NCI-H187 treated with DMSO at 0.1 percent for 48 hours (cell line): ENCODE measurements at places on chromosomes 2 and 18.

DNA sequence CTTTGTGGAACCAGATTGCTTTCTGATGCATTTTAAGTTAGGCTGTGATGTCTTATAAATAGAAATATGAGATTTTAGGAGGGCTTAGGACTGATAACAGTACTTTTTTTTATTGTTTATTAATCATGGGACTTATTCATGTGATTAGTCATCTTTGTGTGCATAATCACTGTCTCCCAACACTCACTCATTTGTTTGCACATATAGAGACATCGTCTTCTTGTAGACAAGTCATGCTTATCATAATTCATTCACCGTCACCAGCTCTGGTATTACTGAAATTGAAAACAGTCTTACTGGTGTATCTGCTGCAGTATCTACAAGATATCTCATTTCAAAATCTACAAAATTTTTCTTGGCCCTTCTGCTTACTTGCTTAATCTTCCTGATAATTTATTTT is 45.8 kb downstream of the WDR7 start:
- no peak for DNase-seq

GRCh38 chr2:217906798-217907197 is 96.0 kb downstream of the TNS1 start:
- DNase-seq: no peak

DNA sequence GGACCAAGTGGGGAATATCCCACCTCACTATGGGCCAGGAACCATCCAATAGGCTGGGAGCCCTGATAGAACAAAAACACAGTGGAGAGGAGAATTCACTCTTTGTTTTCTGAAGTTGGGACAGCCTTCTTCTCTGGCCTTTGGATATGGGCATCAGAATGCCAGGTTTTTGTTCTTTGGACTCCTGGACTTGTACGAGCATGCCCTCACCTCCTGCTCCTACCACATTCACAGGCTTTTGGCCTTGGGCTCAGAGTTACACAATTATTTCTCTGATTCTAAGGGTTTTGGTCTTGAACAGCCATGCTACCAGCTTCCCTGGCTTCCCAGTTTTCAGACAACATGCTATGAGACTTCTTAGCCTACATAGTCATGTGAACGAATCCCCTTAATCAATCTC is 732.9 kb upstream of the VRK2 start:
- DNase-seq: no peak

DNA sequence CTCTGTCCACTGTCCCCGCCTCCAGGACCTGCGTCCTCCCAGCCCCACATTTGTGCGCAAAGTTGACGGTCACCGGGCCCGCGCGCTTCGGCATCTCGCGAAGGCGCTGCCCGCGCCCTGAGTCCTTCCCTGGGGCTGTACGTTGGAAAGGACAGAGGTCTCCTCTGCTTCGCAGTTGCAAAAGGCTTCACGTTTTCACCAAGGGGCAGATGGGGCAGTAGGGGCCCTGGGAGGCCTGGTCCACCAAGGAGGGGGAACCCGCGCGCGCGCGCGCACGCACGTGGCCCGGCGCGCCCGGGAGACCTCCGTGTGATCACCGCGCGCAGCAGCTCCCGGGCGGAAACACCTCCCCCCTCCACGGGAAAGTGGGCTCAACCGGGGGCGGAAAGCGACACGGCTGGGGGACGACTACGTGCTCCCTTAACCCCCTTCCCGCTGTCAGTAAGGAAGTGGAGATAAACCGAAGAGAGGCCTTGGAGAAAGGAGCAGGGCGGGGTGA is 21.9 kb downstream of the TEX44 start:
- no peak for DNase-seq

DNA sequence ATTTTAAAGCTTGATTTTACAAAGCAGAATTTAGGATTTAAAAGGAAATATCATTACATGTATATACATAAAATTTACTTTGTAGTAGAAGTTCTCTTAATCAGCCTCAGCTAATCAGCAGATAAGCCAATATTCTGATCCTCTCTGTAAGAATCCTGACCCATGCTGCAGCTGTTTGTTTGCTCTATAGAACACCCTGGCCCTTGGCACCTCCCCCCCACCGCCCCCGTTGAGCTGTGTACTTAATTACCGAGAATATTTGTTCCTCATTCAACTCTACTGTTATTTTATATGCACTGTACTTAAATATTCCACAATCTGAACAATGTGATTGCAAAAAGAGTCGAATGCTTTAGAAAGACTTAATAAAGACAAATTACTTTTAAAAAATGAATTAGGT is 98.0 kb downstream of the EVA1A start:
- no peak for DNase-seq

DNA sequence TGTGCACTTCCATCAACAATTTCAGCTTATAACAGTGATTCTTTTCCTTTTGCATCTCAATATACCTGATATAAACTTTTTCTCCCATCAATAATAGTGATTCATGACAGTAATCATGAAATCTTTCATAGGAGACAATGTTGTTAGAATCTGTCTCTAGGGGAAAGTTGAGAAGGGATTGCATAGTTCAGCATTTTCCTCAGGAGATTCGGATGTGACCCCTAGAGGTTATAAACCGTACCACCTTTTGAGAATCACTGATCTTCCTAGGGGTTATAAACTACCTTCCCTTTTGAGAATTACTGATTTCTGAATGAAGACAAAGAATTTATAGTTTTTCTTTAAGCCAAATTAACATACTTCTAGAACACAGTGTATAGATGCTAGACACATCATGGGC is 53.0 kb upstream of the GALNT3 start:
- DNase-seq: no peak

DNA sequence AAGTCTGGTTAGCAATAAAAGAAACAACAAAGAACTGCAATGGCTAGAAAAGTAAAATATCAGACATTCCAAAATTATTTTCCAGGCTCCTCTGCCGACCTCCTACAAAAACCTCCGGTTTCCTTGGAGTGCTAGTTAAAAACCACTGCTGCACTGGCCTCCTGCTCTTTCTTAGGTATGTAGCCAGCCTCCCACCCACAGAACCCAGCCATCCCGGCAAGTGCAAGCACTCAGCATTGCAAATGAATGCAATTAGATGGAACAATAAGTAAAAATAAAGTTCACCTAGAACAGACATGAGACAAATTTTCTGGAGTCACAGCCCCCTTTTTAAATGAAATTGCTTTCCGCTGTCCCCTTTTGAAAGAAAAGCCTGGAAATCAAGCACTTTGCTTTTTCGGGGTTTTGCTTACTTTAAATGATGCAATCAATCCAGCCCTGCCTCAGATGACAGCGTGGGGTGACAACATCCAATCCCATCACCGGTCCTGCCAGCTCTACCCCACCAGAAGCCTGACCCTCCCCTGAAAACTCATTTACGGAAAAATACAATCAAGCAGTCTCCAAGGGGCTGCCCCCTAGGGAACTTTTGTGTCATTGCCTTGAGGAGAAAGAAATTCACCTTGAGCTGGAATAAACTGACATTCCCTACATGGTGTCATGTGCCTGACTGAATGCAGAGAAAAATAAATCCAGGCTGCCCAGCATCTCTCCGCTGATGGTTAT is 199.8 kb downstream of the EPHA4 start:
- no peak for DNase-seq

DNA sequence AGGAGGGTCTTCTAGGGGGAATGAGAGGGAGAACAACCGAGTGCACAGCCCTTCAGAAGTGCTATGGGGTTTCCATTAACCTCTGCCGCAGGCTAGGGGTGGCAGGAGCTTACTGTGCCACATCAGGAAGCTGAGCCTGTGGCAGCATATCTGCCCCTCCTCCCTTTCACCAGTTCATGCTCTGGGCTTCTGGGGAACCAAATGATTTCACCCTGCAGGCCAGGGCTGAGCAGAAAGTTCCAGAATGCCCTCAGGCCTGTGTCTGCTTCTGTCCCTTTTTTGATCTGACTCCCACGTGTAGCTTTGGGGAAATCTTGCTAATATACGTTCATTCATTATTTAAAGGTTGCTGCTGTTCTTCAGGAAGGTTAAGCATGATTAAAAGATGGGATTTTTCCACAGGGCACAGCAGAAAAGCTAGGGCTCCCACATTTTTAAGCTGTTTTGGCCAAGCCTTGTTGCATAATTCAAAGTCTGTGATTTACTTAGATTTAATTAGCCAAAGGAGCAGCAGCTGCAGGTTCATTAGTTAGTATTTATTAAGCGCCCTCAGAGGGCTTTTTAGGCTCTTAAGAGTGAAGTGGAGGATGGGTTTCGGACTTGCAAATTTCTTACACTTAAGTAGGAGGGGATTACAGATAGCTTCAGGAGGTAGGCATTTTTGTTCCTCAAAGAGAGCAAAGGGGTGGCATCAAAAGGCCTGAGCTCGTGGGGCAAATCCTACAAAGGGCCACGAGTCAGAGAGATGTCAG is 10.2 kb downstream of the TMEM247 start:
- no peak for DNase-seq

GRCh38 chr2:23361152-23361551 is 23.8 kb upstream of the KLHL29 start:
- DNase-seq: no peak

GRCh38 chr18:22778996-22779395 is 154.1 kb upstream of the RBBP8 start:
- no peak for DNase-seq

DNA sequence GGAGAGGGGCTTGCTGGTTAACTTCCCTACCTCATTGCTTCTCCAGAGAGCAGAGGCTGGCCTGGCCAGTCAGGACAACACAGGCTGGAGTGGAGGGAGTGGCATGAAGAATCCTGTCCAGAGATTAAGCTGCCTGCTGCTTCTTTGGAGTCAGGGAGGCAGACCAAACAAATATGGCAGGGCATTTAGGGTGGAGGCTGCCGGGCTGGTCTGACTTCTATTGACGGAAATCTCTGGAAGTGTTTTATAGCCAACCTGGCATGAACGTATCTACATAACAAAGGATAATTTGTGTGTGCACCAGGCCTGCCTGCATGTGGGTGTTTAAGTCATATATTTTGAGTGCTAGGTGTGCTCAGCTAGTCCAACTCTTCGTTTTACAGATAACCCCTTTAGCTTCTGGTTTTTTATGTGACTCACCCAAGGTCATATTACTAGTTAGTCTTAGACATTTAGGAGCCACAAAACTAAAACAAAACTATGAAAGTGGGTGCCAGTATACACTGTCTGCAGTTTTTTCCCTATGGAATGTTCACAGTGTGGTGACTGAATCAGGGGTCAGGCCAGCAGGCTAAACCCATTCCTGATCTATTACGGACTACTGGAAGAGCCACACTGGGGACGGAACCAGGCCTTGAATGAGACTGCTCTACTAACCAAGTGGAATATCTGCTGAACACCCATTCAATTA is 5.5 kb downstream of the NPC1 start:
- no peak for DNase-seq

DNA sequence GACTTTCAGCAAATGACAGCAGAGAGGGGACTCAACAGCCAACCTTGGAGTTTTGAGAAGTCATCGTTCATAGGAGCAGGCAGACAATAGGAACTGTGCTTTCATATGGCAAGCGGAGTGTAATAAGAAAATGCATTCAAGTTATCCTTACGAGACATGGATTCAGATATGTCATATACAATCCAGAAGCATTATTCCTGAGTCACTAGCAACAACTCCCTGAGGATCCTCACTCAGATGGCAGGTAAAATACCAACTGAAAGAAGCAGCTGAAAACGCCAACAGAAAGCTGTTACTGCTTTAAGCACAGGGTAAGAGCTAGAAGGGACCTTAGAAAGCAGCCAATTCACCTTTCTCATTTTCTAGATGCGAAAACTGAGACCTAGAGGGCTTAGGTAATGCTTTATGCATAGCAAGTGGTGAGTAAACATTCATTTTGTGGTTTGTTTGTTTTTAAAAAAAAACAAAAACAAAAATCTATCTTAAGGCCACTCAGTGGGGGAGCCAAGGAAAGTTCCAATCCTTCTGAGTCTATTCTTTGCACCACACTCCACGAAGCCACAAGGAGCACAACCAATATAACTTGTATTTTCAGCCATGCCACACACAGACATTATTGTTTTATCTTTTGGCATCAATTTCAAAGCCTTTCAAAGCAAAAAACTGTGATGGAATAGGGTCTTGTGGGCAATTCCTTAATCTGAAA is 89.1 kb upstream of the RIOK3 start:
- DNase-seq: no peak

GRCh38 chr2:5698134-5698533 is 6.0 kb downstream of the SOX11 start:
- DNase-seq: no peak

GRCh38 chr2:189661957-189662321 is 680 bp downstream of the ASNSD1 start:
- DNase-seq: no peak

DNA sequence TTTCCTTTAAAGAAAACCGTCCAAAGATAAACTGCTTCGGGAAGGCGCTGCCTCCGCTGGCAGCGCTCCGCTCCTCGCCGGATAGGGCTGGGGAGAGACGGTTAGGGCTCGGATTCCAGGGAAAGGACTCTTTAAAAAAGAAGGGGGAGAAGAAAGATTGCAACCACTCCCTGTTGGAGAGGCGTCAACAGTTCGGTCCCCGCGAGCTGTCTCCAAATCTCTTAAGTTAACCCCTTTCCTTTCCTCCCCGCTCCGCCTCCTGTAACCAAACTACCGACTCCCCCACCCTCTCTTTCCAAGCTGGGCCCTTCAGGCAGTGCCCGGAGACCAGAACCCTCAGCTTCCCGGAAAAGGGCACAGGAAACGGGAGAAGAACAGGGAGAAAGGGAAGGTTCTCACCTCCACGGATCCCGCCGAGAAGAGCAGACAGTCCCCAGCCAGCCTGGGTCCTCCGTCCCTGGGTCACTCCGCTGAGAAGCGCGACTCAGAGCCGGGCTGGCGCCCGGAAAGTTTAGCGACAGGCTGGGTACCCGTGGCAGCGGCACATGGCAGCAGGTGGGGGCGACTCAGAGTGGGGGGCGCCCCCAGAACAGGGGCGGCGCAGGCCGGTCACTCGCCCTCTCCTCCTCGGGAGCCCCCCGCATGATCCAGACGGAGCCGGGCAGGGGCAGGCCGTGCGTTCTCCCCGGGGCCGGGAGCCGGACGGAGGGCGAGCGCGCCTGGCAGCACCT is 675 bp downstream of the FZD5 start:
- DNase-seq: no peak

- no peak for DNase-seq
These were observed 195.4 kb downstream of the SPP2 start for GRCh38 chr2:234245945-234246344.

DNA sequence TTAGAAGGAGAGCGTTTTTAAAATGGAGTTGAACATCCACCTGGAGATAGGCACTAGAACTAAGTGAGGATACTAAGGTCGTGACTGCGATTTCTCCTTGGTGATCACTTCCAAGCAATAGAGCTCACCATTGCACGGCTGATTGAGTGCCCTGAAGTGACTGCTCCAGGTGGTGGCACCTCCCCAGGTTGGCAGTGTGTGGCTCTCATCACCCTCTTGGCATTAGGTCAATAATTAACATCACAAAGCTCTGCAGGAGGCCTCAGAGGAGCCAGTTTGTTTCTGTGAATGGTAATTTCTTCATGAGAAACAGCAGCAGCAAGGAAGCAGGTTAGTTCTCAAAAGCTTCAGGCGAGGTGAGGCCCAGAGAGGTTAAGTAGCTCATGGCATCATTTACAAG is 259.6 kb downstream of the CLIP4 start:
- no peak for DNase-seq

- no peak for DNase-seq
These were observed 150.3 kb downstream of the SATB2 start for GRCh38 chr2:199307461-199307860.
